Kidney (tissue), 22 donors: ENCODE measurements at places on chromosomes 3 and 15.
A peak's percentile ranks its signal among the peaks of the same experiment; 100 is the strongest.

DNA sequence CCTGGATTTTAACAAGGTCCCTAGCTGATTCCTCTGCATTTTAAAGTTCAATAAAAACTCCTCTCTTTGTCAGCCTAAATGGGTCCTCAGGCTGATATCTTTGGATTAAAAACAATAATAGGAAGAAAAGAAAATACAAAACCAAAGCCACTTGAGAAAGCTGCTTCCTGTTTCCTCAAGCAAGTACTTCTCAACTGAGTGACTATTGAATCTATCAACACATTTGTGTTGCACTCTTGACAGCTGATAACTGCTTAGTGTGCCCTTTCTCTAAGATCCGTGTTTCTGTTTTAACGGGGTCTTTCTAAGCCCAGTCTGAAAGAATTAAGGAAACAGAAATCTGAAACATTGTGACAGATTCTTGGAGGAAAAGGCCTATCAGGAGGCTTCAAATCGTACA is 410.7 kb downstream of the GRM7 start:
- no peak for DNase-seq

DNA sequence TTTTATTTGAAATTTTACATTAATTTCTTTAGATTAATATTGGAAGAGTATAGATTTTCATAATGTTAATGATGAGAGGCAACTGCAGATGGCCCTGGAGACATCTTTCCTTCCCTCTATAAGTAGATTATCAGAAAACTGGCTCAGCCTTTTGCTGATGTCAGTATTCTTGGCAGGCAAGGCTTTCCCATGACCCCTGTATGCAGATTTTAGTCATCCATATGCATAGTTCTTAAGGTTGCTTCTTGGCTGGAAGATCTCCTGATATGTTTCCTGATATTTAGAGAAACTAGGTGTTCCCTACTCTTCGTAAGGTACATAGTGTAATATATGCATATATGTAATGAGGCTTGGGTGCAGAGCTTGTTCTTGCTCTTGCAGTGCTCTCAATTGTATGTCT is 911.4 kb downstream of the EPHA3 start:
- DNase-seq = no peak

DNA sequence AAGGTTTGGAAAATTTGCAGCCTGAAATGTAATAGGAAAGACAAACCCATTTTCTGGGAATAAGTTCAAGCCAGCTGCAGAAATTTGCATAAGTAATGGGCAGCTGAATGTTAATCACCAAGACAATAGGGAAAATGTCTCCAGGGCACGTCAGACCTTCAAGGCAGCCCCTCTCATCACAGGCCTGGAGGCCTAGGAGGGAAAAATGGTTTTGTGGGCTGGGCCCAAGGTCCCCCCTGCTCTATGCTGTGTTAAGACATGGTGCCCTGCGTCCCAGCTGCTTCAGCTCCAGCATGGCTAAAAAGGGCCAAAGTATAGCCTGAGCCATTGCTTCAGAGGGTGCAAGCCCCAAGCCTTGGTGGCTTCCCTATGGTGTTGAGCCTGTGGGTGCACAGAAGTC is 164.7 kb upstream of the TSPAN3 start:
- no peak for DNase-seq

- DNase-seq = no peak
Measured at GRCh38 chr3:65039754-65040210, 352.0 kb upstream of the ADAMTS9 start.

DNA sequence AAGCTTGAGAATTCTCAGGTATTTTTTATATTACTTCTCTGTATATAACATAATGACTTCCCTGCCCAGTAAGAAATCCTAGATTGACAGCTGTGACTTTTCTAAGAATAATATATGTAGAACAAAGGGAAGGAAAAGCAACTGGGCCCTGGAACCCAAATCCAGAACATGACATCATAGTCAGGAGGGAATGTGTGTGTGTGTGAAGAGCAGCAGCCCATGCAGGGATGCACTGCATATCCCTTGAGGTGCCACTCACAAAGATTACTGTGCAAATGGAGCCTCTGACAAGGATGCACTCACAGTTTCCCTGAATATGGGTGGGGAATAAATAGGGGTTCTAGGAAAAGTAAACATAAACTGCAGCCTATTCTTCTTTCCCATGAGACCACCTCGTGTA is 279.5 kb downstream of the NEK10 start:
- no peak for DNase-seq

GRCh38 chr15:70539912-70540530 is 223.3 kb downstream of the UACA start:
- DNase-seq = no peak

DNA sequence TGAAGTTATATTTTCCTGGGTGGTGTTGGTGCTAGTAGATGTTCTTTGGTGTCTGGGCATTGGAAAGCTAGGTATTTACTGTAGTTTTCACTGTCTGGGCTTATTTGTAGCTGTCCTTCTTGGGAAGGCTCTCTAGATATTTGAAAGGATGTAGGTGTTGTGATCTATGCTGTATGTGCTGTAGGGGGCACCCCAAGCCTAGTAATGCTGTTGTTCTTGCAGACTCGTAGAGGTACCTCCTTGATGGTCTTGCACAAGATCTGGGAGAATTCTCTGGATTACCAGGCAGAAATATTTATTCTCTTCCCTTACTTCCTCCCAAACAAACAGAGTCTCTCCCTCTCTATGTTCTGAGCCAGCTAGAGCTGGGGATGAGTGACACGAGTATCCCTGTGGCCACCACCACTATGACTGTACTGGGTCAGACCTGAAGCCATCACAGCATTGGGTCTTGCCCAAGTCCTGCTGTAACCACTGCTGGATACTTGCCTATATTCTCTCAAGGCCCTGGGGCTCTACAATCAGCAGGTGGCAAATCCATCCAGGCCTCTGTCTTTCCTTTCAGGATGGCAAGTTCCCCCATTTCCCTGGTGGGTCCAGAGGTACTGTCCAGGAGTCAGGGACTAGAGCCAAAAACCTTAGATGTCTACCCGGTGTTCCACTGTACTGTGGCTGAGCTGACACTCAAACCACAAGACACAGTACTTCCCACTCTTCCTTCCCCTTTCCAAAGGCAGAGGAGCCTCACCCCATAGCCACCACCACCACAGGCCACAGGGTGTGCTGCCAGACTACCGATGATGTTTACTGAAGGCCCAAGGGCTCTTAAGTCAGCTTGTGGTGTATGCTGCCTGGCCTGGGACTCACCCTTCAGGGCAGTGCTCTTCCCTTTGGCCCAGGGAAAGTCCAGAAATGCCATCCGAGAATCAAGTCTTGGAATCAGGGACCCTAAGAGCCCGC is 195.2 kb upstream of the DPPA4 start:
- DNase-seq = no peak

DNA sequence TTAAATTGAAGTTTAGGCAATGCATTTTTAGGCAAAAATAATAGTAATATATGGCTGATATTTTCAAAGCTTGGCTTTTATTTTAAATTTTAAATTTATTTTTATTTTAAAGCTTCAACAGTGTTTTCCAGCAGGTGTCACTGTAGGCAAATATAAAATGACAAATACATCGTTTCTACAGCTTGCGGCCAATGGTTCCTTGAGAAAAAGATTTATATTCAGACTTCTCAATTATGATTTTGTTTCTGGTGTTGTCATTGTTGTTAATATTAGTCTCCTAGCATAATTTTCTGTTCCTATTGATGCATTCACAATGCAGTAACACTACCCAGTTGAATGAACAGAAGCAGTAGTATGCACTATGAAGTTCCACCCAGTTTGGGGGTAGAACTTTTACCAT is 220.7 kb upstream of the DNAJC19 start:
- peak; percentile 21 for DNase-seq

DNA sequence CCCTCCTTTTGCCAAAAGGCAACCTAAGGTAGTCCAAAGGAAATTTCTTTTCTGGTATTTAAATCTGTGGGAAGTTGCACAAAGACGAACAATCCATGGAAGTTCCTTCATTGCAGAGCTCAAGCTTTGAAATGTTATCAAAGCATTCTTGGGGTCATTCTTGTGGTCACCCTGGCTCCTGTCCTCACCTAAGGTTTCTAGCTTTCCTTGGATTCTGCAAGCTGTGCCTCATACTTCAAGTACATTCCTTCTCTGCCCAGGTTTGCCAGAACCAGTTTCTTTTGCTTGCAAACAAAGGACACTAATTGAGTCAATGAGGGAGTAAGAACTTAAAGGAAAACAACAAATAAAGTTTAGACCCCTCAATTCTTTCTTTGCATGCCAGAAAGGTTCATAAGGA is 329.8 kb upstream of the PDZRN3 start:
- DNase-seq = no peak

DNA sequence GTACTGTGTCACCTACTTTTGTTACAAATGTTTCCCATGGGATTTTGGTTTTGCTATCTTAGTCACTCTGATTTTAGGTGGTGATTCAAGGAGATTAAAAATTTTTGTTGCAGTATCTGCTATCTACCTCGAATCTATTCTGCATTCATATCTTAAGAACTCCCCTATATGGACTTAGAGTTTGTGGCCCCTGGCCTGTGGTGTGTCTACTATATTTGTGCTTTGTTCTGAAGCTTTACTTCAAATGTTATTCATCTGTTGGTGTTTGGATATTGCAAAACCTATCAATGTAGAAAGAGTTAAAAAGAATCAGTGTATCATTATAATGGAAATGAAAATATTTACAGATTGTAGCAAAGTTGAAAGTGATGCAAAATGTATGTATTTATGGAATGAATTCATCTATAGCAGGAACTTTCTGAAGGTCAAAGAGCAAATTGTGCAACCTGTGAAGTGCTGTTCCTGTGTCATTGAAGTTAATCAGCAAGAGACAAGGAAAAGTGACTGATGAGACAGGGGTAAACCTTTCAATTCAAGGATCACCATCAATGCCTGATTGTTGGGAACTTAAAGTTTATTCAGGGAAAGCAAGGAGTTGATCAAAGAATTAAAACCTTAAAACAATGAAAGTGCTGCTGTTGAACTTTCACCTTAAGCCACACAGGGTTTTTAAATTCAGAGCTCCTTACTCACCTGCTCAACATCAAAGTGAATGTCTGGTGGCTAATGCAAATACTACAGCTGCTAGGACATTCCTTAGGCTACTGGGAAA is 71.0 kb downstream of the SLMAP start:
- peak; percentile 23 for DNase-seq

DNA sequence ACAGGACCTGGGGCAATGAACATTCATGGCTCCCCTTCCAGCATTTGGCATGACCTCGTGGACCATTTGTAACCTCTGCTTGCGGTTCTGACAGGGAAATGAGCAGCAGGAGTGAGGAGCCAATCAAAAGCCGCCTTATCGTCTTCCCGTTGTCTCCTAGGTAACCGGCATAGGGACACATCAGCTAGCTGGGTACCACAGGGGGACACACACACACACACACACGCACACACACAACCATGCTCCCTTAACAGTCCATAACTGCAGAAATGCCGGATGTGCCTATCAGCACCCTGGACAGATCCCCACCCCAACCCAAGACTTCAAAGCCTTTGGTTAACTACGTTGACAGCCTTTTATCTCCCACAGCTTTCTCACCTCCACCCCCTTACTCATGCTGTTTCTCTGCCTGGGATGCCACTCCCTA is 53.4 kb upstream of the CCDC174 start:
- peak; percentile 73 for DNase-seq

GRCh38 chr15:56806148-56806536 is 72.8 kb upstream of the ZNF280D start:
- no peak for DNase-seq

DNA sequence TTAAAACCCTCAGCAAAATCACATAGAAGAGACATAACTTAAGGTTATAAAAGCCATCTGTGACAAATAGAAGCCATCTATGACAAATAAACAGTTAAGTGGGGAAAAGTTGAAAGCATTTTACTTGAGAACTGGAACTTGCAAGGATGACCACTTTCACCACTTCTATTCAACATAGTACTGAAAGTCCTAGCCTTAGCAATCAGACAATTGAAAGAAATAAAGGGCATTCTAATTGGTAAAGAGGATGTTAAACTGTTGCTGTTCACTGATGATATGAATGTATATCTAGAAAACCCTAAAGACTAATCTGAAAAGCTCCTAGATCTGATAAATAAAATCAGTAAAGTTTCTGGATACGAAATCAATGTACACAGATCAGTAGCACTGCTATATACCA is 186.9 kb upstream of the SATB1 start:
- no peak for DNase-seq

GRCh38 chr15:32870240-32871033 is 152.6 kb downstream of the GREM1 start:
- no peak for DNase-seq

- DNase-seq = peak; percentile 85
Measured at GRCh38 chr15:52288051-52288942, 7.3 kb downstream of the MYO5C start.

DNA sequence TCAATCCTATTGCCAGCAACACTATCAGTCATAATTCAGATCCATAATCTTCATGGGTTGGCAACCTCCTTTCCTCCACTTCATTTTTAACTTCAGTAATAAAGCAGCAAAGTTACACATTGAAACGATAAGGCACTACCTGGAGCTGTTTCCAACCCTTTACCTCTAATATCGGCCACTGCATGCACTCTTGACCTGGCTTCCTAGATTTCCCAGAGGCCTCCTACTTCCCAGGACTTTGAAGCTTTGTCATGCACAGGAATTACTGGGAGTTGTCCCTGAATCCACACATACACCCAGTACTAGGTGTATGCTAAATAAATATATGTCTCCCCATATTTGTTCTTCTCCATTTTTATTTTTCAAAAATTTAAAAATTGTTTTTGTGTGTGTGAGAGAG is 126.1 kb downstream of the PLD1 start:
- DNase-seq = no peak

- DNase-seq = no peak
Measured at GRCh38 chr3:118098827-118099226, 935.8 kb downstream of the IGSF11 start.

GRCh38 chr3:178206521-178206920 is 329.7 kb upstream of the KCNMB2 start:
- DNase-seq = no peak
